Upper lobe of left lung (tissue), 6 donors: ENCODE measurements at places on chromosomes 3 and 15. TPM values are rescaled to one million over a fixed set of nuclear protein-coding genes. Genes with fewer than 3 reads are reported as not detected.

The TNFAIP8L3 gene
- 12.4 TPM for total RNA-seq

The GP9 gene
- total RNA-seq = 0.83 TPM

The ACTRT3 gene
- total RNA-seq = 1.2 TPM

The IL17RB gene
- 3.1 TPM for total RNA-seq

The ZNF620 gene
- 9.6 TPM for total RNA-seq

The THPO gene
- total RNA-seq = not detected

The AGBL1 gene
- total RNA-seq = 15.5 TPM

The MASP1 gene
- 4.2 TPM for total RNA-seq
